Hematopoietic multipotent progenitor cell treated with erythropoietin and hydrocortisone succinate and interleukin-3 and kit ligand, for 15 days (in vitro differentiated cells): ENCODE measurements at places on chromosomes 6 and 20.

- no peak for DNase-seq
Observed at GRCh38 chr6:46954837-46955451, 33.2 kb upstream of the ADGRF5 start.

- no peak for DNase-seq
Observed at GRCh38 chr20:62418709-62419487, 8.4 kb downstream of the RBBP8NL start.

- no peak for DNase-seq
Observed at GRCh38 chr20:32064667-32065066, 12.6 kb downstream of the HCK start.

GRCh38 chr20:62755817-62756724, 40.2 kb upstream of the MRGBP start:
- no peak for DNase-seq

GRCh38 chr6:129860908-129861665, at the start of gene TMEM244:
TSS of gene TMEM244 (minus strand) at chr6:129861315. CDS start at chr6:129861188, 127 bp downstream.
- DNase-seq = no peak

DNA sequence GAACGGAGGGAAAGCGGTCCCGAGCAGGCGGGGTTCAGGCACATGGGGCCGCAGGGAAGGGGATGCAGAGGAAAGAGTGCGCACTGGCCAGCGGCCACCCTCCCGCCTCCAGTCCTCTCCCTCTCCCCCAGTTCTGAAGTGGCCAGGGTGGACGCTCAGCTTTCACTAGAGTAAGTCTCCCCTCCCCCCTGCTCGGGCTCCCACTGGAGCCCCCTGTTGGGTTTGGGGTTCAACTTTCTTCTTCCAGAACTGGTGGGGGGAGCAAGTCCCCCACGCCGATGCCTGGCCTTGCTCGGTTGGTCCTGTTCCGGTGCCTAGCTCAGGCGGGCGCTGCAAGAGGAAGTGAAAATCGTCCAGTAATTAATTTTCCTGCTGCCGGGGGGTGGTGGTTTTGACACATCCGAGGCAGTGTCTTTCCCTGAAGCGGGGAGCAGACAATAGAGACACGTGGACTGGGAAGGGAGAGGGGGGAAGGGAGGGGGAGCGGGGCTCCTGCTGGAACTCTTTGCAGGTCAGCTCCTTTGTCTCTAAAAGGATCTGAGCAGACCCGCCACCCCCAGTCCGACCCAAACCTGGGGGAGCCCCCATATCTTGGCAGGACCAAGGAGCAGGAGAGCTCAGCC, 824 bp upstream of the SCRT2 start:
- no peak for DNase-seq

GRCh38 chr6:30913721-30914075, 340 bp upstream of the VARS2 start:
- no peak for DNase-seq

GRCh38 chr20:46060301-46060881, 29.4 kb downstream of the NCOA5 start:
- no peak for DNase-seq

GRCh38 chr6:115514656-115515055, 546.0 kb downstream of the FRK start:
- no peak for DNase-seq

DNA sequence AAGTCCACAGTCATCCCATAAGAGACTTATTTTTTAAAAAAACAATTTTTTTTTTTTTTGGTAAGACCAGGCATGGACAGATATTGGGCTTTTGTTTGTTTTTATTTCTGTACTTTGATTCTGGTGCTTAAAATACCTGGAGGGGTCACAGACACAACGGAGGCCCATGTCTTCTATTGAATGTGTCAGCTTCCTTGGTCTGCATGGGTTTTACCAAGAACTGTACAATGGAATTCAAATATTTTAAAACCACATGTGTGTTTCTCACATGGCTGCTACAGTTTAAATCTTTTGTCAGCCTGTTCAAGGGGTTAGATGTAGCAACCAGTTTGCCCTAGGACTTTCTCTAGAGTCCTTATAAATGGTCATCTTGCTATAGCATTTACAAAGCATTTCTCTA, 139.8 kb downstream of the SOX4 start:
- no peak for DNase-seq

DNA sequence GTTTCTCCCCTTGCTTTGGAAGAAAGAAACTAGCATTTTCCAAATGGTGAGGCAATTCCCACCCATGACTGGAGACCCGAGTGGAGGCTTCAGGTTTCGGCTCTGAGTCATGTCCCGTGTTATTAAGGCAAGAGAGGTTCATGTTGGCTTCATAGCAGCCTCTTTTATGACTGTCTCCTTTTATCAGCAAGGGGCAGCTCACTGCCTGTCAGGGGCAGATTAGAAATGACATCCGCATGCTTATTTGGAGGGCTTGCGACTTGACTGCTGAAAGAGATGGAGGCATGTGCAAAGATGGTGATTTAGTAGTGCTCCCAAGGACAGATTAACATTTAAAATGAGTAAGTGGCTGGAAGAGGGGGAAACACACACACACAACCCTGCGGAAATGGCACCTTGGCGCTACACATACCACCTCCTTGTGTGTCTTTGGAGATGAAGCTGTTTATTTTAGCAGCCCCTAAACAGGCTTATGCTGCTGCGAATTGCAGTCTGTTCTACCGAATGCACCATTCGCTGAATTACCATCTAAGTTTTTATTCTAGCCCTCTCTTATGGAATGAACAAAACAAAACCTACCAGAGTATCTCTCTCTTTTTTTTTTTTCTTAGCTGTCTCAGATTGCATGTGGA, 52.1 kb upstream of the VSTM2L start:
- DNase-seq = peak; percentile 69
